ENCODE measurements at places on chromosomes 4 and X.

GRCh38 chr4:159358226-159358625 is 255.3 kb downstream of the RAPGEF2 start:
- DNase-seq = peak; percentile 21

DNA sequence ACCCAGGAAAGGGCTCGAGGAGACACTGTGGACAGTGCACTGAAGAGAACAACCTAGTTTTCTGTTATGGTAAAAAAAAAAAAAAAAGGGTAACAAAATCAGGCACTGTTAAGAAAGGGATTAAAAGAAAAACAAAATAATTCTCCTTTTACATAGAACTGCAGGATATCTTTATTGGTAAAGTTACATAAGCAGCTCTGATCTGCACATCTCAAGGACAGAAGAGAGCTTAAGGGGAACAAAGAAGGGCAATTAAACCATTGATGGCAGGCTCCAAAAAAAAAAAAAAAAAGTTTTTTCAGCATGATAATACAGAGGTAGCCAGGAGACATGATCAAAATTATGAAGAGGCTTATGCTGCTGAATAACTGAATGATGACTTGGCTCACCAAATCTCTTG is 85.0 kb downstream of the HDAC8 start:
- no peak for DNase-seq

DNA sequence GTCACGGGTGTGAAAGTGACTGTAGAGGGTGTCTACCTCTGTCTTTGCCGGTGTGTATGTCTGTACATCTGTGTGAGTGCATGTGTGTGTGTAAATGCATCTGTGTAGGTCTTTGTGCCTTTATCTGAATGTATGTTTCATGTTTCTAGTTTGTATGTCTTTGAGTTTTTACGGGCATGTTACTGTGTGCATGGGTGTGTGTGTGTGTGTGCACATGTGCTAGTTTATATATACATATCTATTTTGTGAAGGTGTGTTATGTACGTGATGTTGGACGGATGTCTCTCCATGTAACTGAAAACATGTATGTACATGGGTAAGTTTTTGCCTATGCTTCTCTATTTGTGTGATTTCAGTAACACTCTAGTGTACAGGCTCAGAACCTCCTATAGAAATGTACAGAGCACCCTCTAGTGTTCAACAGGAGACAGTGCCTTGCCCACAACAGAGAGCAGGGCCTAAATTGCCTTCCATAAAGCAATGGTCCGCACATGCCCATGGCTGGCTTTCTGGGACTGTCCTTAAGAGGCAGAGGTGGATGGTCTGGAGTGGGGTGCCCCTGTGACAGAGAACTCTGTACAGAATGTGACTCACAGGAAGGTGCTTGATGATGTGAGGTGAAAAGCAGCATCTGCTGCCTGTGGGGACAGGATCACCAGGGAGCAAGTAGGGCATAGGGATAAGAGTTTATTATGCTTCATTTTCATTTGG is 343.5 kb downstream of the RAPGEF2 start:
- DNase-seq = no peak

DNA sequence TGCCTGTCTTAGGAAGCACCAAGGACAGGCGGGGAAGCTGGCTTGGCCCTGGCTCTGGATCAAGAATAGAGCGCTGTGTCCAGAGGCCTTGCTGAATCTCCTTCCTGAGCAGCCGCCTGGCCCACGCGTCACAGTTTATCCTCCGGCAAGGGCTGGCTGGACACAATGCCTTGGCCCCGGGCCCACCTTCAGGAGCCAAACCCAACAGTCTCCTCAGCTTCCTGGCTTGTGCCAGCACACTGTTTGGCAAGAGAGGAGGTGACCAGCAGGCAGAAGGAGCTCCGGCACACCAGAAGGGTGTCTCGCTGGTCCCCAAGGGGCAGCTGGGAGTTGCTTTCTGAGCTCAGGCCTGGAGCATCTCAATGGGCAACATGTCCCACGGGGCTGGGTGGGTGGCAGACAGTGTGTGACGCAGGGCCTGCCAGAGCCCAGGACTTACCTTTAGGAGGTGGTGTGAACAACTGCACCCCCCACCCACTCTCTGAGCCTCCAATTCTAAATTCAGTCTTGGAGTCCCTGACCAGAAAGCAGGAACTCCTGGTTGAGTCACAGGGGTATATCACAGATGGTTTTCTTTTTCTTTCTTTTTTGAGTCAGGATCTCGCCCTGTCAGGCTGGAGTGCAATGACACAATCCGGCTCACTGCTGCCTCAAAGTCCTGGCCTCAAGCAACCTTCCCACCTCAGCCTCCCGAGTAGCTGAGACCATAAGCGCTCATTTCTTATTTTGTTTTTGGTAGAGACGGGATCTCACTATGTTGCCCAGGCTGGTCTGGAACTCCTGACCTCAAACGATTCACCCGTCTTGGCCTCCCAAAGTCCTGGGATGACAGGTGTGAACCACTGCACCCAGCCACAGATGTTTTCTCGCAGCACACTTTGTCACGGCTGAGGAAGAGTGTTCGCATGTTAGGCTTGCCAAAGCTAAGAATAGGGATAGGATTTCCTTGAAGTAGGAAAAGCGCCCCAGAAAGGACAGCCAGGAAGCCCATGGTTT is 361.2 kb downstream of the BCOR start:
- DNase-seq = peak; percentile 74

GRCh38 chr4:5824635-5825034 is 68.3 kb downstream of the CRMP1 start:
- DNase-seq = no peak

GRCh38 chr4:76589872-76590797 is 155.1 kb downstream of the SHROOM3 start:
- peak; percentile 95 for DNase-seq

DNA sequence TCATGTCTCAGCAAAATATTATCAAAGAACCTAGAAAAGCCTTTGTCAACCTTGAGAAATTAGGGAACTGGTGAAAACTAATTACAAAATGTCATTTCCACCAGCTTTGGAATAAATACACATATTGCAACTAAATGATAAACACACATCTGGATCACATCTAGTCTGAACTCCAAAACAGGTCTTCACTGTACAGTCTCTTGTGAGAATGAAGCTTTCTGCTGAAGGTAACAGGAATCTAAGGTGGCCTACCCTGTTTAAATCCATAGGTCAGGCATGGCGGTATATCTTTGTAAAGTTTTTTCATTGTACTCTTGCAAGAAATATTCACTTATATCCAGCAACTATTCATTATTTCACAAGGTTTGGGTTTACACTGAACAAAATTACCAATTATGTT is 1.7 kb downstream of the SH3D19 start:
- DNase-seq = no peak

- no peak for DNase-seq
Observed at GRCh38 chr4:82848706-82849105, 42.2 kb downstream of the SEC31A start.

GRCh38 chr4:79015411-79015810 is 76.2 kb upstream of the PAQR3 start:
- no peak for DNase-seq

DNA sequence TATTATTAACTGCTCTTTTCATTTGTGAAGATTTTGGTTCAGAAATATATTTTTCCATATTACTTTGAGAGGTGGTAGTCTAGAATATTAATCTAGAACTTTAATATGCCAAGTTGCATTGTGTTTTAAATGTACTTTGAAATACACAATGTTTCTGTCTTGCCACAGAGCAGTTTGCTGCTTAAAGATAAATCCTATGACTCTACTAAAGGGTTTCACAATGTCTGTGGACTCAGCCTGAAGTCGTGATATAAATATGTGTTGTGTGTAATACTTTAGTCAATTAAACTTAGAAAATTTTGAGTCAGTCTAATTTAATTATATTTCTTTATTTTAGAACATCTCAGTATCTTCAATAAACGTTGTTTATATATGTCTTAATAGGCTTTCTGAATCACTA is 1771.7 kb upstream of the PCDH7 start:
- no peak for DNase-seq

DNA sequence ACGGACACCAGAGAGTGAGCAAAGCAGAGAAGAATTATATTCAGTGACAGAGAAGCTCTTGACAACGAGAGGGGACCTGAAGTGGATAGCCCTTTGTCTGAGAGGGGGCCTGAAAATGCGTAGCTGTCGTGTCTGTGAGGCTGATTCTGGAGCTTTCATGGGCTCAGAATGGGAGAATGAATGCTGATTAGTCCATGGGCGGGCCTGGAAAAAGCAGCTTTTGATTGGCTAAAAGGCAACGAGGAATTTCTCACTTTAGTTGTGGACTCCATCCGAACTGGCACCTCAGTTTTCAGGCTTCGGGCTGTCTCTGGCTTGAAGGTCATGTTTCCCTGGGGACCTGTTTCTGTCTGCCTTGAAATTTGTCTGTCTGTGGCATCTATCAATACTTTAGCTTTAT is 487.1 kb downstream of the TECRL start:
- no peak for DNase-seq

DNA sequence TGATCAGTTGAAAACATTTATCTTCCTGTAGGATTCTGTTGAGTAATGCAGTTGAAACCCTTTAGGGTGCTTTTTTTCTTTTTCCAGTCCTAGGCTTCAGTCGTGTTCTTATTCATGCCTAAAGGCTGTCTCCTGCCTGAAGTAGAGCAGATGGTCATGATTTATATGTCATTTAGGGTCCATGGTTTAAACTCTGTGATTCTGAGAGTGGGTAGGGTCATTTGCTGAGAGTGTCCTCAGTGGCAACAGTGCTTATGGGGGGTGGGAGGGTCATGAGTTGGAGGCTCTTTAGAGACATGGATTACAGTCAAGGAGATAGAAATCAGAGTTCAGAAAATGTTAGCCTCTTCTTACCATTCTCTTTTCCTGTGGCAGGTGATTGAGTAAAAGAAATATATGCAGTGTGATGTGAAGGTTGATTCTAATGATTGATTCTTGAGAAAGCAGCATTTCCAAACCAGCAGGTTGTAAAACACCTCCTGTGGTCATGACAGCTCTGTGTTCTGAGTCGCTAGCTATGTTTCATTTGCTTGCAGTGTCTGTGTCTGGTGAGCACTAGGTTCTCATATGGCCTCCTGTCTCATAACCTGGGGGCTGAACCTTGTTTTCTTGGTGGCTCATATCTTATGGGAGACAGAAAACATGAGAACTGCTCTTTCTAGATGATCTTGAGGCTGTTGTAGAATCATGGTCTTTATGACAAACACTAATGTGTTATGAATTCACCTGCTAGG is 60.4 kb downstream of the JADE1 start:
- no peak for DNase-seq

DNA sequence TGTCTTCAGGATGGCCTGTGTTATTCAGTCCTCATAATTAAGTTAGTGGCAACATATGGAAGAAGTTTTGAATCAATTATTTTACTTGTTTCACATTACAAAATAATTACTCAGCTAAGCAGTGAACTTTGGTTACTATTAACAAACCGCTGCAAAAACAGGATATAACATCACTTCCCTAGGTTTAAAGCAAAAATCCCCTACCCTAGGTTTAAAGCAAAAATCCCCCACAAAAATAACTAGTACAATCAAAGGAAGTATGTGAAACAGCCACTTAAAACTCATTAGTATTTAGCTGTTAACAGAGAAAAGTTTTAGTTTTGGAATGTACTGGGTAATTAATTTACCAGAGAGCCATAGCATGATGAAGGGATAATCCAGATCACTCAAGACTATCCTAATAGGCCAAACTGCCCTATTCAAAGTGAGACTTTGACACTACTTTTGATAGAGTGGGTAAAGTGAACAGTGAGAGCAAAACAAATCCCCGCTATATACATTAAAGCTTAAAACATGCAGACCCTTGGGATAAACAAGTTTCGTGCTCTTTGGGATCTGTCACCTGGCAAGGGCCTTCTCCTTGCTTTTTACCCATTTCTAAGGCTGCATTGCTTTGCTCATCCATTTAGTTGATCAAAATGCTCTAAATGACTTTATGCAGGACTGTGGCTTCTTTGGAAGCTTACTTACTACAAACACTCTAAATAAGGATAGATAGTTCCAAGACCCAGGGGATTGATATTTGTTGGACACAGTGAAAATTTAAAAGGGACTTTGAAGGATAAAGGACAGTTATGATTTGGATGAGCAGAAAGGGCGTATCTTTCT is 36.4 kb upstream of the GPR174 start:
- DNase-seq = no peak

- DNase-seq = peak; percentile 98
Observed at GRCh38 chr4:143667461-143667860, 33.0 kb downstream of the FREM3 start.

DNA sequence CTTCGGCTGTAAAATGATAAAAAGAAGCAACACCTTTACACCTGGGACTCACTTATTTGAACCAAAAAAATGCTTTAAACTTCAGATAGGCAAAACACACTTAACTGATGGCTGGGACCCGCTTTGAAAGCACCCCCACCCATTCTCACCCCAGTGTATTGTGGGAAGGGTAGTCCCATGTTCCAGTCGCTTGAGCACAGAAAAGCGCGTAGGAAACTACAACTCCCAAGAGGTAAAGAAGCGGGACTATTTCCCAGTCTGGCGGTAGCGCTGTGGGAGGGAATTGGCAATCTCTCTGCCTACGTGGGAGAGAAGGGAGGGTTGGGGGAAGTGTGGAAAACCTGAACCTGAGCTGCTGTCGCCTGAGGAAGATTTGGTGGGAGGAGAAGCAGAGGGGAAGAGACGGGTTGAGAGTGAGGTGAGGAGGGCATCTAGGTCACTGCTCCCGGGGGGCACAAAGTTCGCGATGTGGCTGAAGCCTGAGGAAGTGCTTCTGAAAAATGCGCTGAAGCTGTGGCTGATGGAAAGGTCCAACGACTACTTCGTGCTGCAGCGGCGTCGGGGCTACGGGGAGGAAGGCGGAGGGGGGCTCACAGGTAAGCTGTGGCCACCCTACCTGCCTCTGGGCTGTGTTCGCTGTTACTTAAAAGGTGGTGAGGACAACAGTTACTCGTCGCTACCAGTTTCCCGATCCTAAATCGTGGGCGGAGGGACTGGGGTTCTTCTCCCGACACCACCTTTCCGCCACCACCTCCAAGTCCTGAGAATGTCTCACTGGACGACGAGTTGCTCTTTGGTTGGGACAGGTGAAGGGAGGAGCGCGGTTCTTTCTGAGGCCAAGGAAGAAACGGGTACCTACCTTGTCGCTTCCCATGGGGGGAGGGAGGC is at the start of gene TBC1D8B:
TSS of gene TBC1D8B (plus strand) at position 286 of the 888 bp plus-strand sequence. CDS start at position 467, 181 bp downstream.
- DNase-seq = peak; percentile 78

- DNase-seq = no peak
Observed at GRCh38 chr4:189440716-189441115, 500.0 kb upstream of the FRG1 start.

GRCh38 chr4:13546941-13547484 is 2.7 kb upstream of the NKX3-2 start:
- DNase-seq = no peak

GRCh38 chrX:11929476-11929875 is 171.4 kb downstream of the MSL3 start:
- DNase-seq = no peak

- no peak for DNase-seq
Observed at GRCh38 chr4:187357821-187358220, 634.2 kb upstream of the FAT1 start.

DNA sequence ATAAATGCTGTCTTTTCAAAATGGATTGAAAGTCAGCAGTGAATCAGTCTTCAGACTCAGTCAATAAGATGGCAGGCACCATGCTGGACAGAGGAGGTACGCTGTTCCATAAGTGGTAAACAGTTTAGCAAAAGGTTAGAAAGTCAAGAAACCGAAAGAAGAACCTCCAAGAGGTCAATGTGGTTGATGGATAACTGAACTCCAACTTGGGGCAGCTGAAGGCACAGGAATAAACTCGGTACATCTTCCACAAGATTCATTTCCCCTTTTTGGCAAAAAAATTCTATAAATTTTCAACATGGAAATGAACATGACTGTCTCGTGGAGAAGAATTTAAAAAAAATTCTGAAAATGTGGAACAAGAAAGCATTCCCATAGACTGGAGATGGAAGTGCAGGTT is 18.4 kb upstream of the SEL1L3 start:
- no peak for DNase-seq

- DNase-seq = no peak
Observed at GRCh38 chr4:133278591-133278990, 129.5 kb downstream of the PCDH10 start.

GRCh38 chrX:47187106-47187677 is 6.4 kb upstream of the UBA1 start:
- DNase-seq = no peak
